ENCODE measurements at places on chromosomes 2 and 18.
A peak's percentile ranks its signal among the peaks of the same experiment; 100 is the strongest.

GRCh38 chr2:218536804-218537494 is 31.2 kb downstream of the USP37 start:
- no peak for DNase-seq

GRCh38 chr2:181891258-181891965 is at the start of gene ITPRID2:
ITPRID2 (plus strand) TSS chr2:181891730; CDS start chr2:181892067, 337 bp downstream.
- DNase-seq, result peak; percentile 56

DNA sequence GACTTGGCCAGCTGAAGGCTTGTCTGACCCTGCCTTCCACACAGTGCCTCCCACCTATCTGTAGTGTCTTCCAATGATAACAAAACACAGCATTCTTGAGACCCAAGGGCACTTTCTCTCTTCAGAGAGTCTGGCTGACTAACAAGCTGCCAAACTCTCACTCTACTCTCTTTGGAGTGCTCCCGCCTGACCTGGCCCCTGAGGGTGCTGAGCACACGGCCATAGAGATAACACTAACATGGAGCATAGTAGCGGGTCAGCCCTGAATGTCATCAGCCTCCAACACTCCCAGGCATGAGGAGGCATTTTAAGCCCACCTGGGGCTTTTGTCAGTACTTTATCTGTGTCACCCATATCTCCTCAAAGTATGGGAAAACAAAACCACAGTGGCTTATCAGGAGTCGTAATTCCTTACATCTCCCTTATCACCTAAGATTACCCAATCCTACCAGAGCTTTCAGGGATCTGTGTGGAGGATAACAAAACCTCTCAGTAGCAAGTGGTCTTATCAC is 160.3 kb upstream of the TCF4 start:
- DNase-seq, result no peak

GRCh38 chr2:127604986-127605385 is 41.0 kb upstream of the GPR17 start:
- DNase-seq, result no peak

DNA sequence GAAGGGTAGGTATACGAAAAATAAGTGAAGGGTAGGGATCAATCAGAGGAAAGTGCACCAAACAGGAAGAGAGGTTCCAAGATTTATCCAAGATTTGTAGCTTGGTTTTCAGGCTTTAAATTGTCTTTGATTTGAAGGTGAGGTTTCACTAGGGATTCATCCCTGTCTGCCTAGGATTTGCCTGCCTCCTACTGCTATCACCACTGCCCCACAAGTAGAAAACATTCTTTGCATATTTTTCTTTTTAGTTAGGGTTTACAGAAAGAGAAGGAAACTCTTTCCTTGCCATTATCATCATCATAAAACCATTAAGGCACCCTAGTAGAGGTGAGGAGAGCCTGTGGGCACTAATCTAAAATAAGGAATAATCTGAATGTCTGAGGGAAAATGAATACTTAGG is 45.8 kb upstream of the TANC1 start:
- DNase-seq, result no peak

GRCh38 chr18:39485696-39486095 is 1920.1 kb upstream of the CELF4 start:
- DNase-seq, result no peak

All from activated naive CD4-positive, alpha-beta T cell (primary cell).